ENCODE measurements at places on chromosomes 3 and 15.

DNA sequence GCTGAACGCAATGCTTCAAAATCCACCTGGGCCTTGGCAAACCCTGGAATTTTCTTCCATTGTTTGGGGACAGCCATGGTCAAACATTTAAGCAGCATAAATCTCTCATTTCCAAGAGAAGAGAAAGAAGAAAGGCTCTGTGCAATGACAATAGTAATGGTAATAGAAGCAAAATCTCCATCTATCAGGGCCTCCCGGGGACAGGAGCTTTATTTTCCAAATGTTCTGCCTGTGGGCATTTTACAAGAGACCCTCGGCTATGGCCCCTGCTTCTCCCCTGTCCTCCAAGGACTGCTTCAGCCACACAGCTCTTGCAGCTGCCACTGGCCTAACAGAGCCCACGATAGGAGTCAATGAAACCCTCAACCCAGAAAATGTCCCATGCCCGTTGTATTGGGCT, 12.7 kb upstream of the FAM240A start:
- DNase-seq = no peak

GRCh38 chr15:36479200-36479896, 100.1 kb upstream of the CDIN1 start:
- no peak for DNase-seq

GRCh38 chr3:79515072-79515471, 252.7 kb downstream of the ROBO1 start:
- DNase-seq = no peak

DNA sequence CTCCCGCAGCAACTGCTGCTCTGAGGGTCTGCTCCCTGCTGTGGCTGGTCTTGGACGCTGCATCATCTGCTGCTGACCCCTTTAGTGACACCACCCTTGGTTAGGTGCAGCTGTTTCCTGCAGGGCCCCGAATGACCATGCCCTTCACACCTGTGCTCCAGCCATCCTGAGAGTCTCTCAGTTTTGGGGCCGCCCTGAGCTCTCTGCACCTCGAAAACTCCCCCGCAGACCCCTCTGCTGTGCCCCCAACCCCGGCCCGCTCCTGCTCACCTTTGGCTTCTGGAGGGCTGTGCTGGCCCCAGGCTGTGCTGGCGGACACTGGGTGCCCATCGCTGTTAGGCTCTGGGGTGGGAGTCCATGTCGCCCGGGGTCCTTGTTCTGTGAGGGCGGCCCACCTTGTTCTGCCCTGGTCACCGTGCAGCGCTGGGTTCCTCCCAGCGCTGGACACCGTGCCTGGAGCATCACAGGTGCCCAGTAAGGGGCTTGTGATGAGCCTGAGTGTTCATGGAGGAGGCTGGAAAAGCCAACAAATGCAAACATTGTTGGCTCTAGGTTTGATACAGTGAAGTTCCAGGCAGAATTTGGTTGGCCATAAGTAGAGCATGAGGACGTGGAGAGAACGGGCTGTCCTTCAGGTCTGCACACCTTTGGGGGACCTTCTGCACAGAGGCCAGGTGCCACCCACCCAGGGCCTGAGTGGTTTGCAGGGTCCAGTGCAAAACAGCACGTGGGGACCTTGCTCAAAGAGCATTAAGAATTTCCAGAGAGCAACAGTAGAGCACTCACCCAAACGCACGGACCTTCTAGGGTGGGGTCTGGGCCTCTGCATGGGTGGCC, 12.3 kb downstream of the ABTB1 start:
- no peak for DNase-seq

- no peak for DNase-seq
Measured at GRCh38 chr3:135757421-135757820, 208.1 kb upstream of the PPP2R3A start.

DNA sequence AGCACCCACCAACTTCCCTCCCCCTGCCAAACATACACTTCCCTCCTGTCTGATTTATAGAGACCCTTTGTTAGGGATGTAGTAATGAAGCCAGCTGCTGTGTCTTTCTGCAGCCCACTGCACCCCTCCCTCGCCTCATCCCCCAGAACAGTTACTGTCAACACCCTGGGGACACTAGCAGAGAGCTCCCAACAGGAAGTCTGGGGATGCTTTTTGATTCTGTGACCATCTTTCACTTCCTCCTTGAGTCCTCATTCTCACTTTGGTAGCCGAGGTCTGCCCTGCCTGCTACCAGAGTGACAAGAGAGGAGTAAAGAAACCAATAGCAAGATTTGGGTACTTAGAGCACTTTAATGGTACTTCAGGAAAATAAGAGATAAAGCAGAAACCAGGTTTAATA, 201.6 kb downstream of the SATB1 start:
- no peak for DNase-seq

DNA sequence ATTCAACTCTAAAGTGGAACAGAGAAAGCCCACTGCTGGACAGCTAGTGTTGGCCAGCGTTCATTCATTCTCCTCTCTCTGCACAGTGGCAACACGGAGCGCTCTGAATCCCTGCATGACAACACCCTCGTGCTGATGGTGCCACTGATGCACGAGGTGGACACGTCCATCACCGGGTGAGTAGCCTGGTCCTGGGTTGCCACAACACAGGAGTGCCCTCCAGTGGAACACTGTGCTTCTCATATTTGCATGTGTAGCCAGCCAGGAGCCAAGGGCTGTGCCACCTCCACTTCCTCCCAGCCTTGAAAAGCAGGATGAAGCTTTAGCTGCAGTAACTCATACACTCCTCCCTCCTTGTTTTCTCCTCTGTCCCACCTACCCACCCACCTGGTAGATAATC, 120.0 kb upstream of the CTDSPL start:
- no peak for DNase-seq

DNA sequence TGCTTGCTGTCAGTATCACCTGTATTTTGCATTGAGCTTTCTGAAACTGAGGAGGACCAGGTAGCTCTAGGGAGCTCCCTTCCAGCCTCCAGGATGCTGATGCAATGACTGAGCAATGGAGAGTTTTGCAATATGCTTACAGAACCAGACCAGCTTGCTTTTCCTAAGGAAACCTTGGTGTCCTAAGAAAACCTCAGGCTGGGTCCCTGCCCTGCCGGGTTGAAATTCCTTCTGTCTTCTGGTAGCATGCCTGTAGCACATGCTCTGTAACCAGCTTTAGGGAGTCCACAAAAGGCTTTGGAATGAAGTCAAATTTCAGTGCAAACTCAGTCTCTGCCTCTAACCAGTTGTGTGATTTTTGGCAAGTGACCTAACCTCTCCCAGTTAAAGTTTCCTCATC, 65.8 kb upstream of the GSK3B start:
- no peak for DNase-seq
